CD4-positive, alpha-beta T cell treated with Interleukin-6 at 100 ng/mL for 8 hours (primary cell): ENCODE measurements at places on chromosomes 11 and 22.

GRCh38 chr11:87038235-87038977 is 672 bp downstream of the TMEM135 start:
- DNase-seq = no peak

- DNase-seq = no peak
Measured at GRCh38 chr22:20154602-20155187, 3.8 kb upstream of the CCDC188 start.

GRCh38 chr11:62593434-62594044 is 2.2 kb upstream of the TUT1 start:
- peak; percentile 80 for DNase-seq

GRCh38 chr22:29811377-29811776 is 26.7 kb downstream of the ASCC2 start:
- no peak for DNase-seq

DNA sequence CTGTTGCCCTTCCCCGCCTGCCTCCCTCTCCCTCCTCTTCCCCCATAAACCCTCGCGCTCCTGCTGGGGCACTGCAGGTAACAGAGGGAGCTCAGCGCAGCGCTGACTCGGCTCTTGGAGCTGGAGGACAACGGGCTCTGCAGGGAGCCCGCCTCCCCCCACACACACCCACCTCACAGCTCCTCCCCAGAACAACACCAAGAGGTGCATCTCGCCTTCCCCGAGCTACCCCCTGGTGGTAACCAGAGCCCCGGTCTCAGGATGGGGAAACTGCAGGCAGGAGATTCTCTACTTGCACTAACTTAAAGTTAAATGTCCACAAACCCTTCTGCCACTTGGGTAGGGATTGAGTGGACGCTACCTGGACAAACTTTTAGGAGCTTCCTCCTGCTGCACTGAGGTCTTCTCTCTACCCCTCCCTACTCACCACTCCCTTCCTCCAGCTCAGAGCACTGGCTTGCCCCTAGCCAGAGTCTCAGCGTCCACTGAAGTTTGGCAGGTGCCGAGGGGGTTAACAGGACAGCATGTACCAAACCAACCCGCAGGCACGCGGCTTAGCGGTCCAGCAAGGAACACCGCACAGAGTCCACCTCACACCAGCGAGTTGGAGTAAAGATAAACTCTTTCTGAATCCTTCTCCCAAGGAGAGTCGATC is 4.0 kb upstream of the SCN4B start:
- no peak for DNase-seq

DNA sequence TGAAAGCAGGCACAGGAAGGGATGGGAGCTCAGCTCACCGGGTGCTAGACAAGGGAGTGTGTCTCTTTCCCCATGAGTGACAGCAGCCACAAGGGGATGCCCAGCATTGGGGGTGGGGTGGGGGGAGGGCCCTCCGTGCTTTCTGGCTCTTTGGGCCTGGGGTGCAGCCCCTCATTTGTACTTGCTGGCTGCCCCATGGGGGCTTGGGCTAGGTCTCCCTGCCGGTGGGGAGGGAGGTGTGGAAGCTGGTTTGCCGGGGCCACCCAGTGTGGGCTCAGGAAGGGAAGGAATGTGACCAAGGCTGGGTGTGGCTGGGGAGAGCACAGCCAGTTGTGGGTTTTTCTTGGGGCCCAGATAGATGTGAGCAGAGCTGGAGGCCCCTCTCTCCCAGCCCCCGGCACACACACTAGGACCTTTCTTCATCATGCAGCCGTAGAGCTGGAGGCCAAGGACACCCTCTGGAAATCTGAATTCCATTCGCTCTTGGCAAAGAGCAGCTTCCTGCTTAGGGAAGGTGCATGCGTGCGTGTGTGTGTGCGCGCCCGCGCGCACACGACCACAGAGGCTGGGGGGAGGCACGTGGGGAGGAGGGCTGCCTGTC is 25.8 kb downstream of the KCNQ1OT1 start:
- DNase-seq = no peak

DNA sequence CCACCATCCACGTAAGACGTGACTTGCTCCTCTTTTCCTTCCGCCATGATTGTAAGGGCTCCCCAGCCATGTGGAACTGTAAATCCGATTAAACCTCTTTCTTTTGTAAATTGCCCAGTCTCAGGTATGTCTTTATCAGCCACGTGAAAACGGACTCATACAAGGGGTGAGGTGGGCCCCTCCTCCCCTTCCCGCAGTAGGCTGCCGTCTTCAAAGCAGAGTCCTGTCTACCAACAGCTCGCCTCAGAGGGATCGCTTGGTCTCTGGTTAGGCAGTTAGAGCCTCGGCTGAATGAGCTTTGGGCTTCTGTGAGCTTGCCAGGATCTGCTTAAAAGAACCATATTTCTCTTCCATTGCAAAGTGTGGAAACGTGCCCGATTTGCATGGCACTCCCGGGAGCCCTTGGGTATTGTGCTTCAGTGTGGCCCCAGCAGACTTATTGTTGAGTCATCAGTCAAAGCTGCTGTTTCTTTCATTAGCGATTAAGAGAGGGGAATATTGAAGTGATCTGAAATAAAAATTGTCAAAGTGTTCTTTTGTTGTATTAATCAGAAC is 338.3 kb downstream of the TBC1D22A start:
- no peak for DNase-seq

- DNase-seq = no peak
Measured at GRCh38 chr11:57762235-57762861, 746 bp downstream of the CTNND1 start.

DNA sequence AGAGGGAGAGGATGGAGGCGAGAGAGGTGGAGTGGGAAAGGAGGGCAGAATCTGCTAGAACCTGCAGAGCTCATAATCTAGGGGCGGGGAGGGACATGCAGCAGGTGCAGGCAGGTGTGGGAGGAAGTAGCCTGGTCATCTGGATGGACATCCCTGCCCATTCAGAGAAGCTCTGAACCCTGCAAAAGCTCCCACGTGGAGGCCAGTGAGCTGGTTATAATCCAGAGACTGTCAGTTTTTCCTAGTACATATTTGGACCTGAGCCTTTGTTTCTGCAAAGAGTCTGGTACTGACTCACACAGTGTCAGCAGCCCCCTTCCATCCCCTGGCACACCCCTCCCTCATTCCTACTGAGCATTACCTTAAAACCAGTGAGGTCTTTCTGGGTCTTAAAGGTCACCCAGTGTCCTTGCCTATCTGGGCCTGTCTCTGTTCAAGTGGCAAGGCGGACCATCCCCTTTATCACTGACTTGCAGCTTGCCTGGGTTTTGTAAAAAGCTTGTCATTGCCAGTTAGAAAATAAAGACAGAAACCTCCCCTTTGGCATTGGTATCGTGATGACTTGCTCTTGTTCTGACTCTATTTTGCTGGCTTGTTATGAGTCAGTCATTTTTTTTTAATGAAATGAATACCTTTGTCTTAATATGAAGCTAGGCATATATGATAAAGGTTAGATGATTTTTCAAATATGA is 26.1 kb downstream of the PTPRJ start:
- DNase-seq = peak; percentile 43

GRCh38 chr11:31805037-31805628 is 6.0 kb downstream of the PAX6 start:
- no peak for DNase-seq

- DNase-seq = no peak
Measured at GRCh38 chr22:28413612-28414399, 265.8 kb downstream of the TTC28 start.

DNA sequence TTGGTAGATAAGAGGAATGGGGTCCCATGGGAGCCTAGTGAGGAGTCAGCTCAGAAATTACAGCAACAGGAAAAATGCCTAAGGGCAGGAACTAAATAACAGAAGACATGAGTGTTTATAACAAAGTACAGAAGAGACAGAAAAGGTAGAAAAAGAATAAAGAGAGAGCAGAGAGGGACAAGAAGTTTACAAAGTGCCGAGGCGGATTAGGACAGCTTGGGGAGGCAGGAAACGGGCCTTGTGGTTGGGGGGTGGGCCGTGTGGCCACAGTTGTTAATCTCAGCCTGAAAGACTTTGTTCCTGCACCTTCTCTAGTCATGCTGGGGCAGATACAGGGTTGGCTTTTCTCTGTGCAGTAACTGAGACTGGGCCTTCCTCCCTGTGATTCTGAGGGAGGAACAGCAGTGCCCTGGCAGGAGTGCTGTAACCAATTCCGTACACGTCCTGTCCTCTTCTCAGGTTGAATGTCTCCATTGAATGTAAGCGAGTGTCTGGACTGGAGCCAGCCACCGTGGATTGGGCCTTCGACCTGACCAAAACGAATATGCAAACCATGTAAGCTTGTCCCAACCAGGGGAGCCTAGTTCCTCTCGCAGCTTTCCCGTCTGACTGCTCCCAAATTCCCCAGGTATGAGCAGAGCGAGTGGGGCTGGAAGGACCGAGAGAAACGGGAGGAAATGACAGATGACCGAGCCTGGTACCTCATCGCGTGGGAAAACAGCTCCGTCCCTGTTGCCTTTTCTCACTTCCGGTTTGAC is 13.2 kb downstream of the NAA40 start:
- DNase-seq = peak; percentile 29

- no peak for DNase-seq
Measured at GRCh38 chr11:44875037-44875436, 75.6 kb downstream of the TP53I11 start.

- no peak for DNase-seq
Measured at GRCh38 chr11:74777877-74778276, 29.2 kb downstream of the RNF169 start.
